Left forelimb (tissue), 1 donor: ENCODE measurements at places on chromosomes 7 and 10.
A peak's percentile ranks its signal among the peaks of the same experiment; 100 is the strongest.

GRCh38 chr7:50282813-50283605 is 21.5 kb upstream of the IKZF1 start:
- DNase-seq = no peak

- DNase-seq = no peak
These were observed at the start of gene PLXNA4 for GRCh38 chr7:132575982-132576720. Gene PLXNA4 (minus strand): TSS chr7:132576470. CDS start chr7:132508693, 67,777 bp downstream.

DNA sequence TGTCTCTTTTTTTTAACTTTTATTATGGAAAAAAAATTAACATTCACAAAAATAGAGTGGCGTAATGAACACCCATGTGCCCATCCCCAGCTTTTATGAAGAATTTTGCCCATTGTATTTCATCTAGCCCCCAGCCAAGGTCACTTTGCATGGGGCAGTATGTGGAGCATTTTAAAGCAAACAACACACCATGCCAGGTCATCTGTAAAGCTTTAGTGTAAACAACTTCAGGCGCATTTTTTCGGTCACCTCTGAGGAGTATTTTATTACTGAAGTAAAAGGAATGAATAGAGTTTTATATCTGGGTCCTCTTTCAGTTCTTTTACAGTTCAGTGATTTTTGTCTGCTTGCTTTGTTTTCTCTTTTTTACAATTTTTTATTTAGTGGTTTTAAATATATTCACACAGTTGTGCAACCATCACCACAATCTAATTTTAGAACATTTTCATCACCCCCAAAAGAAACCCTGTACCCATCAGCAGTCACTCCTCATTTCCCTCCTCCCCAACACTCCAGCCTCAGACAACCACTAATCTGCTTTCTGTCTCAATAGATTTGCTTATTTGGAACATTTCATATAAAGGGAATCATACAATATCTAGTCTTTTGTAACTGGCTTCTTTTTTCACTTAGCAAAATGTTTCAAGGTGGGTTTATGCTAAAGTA is 87.9 kb downstream of the SLC37A3 start:
- no peak for DNase-seq

DNA sequence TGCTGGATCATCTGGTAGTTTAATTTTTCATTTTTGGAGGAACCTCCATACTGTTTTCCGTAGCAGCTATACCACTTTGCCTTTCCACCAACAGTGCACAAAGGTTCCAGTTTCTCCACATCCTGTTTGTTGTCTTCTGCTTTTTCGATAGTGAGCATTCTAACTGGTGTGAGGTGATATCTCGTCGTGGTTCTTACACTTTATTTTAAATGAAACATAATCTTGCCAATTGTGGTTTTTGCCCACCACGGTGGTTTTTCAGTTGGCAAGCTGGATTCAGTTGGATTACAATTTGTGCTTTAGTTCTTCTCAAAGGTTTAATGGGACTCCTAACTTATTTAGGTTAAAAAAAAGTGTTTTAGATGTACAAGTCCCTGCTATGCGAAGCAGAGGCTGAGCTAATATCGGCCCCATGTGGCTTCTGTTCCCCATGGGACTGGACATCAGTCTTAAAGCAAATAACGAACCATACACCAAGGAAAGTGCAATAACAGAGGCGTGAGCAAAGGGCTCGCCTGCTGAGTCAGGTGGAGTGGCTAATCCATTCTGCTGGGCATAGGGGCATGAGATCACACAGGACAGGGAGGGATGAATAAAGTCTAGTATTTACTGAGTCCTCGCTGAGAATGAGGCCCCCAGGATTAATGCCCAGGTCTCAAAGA is 153.6 kb downstream of the AOAH start:
- no peak for DNase-seq

DNA sequence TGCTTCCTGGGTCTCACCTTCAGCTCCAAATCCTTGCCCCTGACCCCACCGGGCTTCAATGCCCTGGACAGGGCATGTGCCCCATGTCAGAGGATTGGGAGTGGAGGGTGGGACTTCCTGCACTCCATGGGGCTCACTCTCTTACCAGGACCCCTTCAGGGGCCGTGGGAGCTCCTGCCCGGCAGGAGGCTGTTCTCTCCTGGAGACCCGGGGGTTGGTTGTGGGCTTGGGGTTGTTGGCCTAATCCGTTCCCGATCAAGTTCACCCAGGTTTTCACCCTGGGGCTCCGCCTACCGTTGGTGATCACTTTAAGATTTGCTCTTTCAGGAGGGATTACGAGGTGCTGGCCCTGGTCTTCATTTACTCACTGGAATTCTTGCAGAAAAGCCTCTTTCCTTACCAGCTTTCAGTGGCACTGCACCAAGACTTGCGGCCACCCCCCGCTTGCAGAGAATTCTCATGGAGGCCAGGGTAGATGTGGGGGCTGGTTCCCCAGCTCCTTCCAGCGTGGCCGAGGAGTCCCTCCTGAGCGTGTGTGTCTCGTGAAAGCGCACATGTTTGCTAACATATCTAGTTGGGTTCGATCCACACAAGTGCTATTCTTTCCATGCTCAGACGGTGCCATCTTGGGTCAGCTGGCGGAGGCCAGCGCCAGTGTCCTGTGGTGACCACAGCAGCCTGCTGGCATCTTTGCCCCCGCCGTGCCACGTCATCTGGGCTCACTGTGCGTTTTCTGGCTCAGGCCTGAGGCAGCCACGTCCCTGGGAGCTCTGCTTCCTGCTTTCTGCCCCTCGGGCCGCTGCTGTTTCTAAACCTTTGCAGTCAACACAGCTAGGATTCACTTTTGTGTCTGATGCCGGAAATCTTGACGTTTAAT is 15.6 kb downstream of the PWWP2B start:
- DNase-seq = no peak

DNA sequence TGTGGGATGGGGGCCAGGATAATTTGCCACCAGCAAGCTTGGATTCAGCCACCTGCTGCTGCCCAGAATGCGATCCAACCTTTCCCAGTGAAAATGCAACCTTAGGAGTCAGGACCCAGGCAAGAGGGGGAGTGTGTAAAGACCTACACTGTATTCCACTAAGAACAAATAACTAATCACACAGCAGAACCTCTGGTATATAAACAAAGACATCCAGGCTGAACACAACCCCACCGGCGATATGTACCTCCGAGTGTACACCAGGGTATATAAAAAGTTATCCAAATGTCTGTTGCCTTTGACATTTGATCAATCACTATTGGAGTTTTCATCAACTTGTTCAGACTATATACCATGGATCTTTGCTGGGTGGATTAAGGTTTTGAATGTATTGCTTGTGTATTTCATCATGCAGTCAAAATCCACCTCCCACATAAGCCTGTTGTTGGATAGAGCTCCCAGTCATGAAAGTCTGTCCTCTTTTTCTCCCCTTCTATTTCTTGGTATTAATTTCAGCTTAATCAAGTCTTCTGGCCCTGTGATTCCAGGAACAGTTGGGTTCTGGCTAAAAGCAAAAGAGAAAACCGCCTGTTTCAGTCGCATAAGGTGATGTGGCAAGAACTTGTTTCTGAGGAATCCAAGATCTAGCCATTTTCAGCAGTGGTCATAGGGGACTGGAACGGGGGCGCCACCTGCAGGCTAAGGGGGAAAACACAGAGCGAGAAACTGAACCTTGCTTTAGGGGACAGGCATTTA is 290.7 kb downstream of the CCDC3 start:
- DNase-seq = peak; percentile 76

- DNase-seq = no peak
These were observed 291.2 kb downstream of the LRMDA start for GRCh38 chr10:75722609-75723008.

GRCh38 chr10:52984169-52984568 is 211.6 kb upstream of the MBL2 start:
- no peak for DNase-seq

DNA sequence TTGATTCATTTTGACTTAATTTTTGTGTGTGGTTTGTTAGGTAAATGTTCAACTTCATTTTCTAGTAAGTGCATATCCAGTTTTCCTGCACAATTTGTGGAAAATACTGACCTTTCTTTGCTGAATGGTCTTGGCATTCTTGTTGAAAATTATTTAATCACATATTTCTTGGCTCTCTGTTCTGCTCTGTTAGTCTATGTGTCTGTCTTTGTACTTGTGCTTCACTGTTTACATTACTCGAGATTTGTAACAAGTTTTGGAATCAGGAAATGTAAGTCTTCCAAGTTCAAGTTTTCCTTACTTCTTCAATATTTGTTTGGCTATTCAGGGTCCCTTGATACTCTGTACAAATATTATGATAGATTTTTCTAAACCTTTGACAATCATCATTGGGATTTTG is 838.2 kb upstream of the POM121L12 start:
- no peak for DNase-seq

DNA sequence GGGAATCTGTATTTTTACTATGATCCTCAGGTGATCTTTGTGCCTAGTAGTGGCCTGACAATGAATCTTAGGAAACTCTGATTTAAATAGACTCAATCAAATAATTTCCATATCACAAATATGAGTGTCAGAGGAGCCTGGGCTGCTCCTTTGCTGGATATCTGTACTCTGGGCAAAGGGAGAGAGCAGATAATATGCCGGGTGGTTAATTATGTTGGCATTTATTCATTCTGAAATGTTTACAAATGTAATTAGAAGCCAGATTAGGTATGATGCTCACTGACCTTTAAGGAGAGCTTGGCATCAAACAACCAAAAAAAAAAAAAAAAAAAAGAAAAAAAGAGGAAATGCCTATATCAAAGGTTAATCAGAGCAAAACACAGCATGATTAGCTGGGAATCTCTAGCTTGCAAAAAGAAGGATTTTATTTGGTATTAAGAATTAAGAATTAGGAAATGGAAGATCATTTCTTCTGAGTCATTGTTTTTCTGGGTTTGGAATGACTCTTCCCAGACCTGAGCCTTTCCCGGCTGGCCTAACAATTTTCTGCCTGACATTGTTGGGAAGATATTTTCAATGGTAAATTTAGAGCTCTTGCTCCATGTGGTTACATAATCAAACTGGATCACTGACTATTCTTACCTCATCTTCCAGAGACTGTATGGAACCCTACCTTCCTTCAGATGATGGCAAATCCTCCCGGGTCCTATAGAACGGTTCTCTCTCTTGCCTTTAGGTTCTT is 365.3 kb downstream of the REEP3 start:
- no peak for DNase-seq

GRCh38 chr7:92297736-92298135 is 52.0 kb downstream of the ANKIB1 start:
- DNase-seq = no peak
